ENCODE measurements at places on chromosomes 4 and X.
A peak's percentile ranks its signal among the peaks of the same experiment; 100 is the strongest.

DNA sequence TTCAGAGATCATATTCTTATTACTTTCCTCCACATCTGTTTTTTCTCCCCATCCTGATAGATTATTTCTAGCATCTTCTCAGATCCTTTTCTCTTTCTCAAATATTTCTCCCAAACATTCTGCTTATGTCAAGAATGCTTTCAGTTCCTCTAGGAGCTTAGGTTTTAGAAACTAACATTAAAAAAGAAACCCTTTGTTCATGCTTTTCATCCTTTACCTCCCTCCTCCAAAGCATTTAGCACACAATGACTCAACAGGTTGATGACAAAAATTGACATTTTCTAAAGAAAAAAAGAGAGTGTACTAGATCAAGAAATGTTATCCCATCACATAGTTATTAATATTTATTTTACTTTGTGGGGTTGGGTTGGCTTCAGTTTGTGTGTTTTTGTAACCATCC lies 16.5 kb upstream of the ALB start:
- DNase-seq = no peak

GRCh38 chr4:108193886-108194672 lies 25.3 kb upstream of the LEF1 start:
- peak; percentile 7 for DNase-seq

DNA sequence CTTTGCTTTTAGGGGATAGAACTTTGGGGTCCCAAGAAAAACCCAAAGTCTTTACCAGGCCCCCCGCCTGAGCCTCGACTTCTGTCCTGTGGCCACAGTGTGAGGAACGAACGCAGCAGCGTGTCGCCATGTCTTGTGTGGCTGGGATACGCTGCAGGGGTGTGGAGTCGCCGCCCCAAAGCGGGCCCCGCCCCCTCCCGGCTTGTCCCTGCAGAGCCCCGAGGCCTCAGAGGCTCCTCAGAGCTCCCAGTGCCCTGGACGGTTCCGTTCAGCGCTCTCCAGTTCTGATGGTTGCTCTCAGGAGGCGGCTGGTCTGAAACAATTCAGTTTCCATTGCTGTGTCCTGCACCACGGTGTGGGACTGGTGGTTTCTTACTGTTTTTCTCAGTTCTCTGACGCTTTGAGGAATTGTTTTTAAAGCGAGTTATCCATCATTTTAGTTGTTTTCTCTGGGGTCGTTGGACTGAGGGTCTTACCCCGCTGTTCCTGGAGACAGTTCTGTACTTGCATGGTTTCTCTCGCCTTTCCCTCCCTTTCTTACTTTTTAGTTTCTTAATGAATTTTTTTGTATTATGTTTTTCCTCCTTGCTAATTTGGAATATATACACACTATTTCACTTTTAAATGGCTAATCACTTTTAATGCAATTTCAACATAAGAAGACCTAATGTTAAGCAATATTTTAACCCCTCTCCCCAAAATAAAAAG lies 1.6 kb upstream of the IDUA start:
- peak; percentile 67 for DNase-seq

GRCh38 chr4:59381591-59381990 lies 1818.5 kb upstream of the ADGRL3 start:
- DNase-seq = no peak

DNA sequence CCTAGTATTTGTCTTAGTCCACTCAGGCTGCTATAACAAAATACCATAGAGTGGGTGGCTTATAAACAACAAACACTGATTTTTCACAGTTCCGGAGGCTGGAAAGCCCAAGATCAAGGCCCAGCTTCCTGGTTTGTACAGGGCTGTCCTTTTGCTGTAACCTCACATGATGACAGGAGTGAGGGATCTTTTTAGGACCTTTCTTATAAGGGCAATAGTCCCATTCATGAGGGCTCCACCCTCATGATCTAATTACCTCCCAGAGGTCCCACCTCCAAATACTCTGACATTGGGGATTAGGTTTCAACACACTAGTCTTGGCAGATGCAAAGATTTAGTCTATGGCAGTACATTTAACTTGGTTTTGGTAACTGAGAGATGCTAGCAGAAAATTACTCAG lies 20.9 kb downstream of the GPAT3 start:
- no peak for DNase-seq

- peak; percentile 62 for DNase-seq
Measured at GRCh38 chr4:57042711-57043169, 64.0 kb downstream of the POLR2B start.

DNA sequence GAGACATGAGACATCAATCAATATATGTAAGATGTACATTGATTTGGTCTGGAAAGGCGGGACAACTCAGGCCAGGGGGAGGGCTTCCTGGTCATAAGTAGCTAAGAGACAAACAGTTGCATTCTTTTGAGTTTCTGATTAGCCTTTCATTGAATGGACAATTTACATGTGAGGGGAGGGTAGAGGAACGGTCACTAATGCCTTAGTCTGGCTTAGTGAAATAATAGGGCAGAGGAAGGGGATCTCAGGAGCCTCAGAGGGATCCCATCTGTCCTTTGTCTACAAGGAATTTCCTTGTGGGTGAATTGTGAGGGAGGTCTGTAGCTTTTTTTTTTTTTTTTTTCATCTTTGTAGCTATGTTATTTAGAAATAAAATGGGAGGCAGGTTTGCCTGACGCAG lies 88.3 kb downstream of the GK start:
- DNase-seq = no peak
